ENCODE measurements at places on chromosomes 13 and 19.
A peak's percentile ranks its signal among the peaks of the same experiment; 100 is the strongest.

DNA sequence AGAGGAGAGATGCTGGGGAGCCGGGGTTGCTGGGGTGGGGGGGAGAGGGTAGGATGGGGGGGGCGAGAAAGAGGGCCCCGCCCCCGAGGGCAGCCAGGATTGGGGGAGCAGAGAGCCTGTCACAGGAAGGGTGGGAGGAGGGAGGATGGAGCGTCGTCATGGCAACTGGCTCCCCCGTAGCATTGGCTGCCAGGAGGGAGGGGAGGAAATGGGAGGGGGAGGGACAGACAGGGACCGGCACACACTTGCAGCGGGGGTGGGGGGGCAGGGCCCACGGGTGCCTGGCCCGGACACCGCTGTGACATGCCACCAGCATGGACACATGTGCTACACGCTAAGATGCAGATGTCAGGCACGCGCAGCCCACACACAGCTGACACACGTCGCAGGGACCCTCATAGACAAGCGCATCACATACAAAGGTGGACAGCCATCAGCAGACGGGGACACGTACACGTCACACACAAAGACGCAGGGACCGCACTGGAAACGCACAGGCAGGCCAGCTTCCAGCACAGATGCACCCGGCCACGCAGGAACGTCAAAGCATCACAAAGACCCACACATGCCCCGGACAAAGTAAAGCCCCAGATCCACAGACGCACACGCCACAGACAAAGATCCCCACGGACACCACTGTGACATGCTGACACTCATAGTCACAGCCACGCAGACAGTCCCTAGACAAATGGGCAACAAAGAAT lies at the start of gene LMTK3:
Gene LMTK3 (minus strand): TSS at position 36 of the 704 bp plus-strand sequence. CDS start 259 bp downstream, outside the sequence.
- no peak for DNase-seq

DNA sequence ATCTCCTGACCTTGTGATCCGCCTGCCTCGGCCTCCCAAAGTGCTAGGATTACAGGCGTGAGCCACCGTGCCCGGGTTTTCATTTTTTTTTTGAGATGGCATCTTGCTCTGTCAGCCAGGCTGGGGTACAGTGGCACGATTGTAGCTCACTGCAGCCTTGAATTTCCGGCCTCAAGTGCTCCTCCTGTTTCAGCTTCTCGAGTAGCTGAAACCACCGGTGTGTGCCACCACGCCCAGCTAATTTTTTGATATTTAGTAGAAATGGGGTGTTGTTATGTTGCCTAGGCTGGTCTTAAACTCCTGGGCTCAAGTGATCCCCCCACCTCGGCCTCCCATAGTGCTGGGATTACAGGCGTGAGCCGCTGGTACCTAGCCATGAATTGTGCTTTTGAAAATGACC lies 5.9 kb downstream of the ADAT3 start:
- DNase-seq = no peak

GRCh38 chr13:108859197-108860012 lies 230.0 kb downstream of the MYO16 start:
- DNase-seq = peak; percentile 27

DNA sequence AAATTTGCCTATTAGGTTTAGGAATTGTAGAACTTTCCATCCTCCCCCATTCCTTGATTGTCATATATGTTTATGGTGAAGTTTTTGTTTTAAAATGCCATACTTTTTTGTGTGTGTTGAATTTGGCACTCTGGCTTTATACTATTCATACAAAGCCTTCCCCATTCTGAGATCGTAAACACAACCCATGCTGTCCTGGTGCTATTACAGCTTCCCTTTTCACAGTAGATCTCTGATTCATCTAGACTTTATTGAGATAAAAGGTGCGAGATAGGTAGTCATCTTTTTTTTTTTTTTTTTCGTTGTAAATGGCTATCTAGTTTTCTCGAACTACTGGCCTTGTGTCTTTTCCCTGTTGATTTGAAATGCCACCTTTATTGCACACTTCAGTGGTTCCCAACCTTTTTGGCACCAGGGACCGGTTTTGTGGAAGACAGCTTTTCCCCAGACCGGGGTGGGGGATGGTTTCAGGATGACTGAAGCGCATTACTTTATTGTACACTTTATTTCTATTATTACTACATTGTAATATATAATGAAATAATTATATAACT lies 94.6 kb downstream of the LRCH1 start:
- no peak for DNase-seq

GRCh38 chr13:28603043-28603664 lies 55.8 kb upstream of the POMP start:
- DNase-seq = no peak

DNA sequence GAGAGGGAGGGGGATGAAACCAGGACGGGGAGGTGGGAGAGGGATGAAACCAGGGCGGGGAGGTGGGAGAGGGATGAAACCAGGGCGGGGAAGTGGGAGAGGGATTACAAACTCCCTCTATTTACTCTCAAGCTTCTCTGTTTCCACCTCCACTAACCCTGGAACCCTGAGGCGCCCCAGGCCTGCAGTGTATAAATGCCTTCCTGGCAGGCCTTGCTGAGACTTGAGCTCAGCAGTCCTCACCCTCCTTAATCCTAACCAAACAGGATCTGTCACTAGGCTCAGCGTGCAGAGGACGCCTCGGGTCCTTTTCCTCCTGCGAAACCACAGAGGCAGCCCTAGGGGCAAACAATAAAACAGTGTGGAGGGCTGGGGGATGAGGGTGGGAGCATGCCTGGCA lies 32.1 kb upstream of the OR1M1 start:
- DNase-seq = no peak

DNA sequence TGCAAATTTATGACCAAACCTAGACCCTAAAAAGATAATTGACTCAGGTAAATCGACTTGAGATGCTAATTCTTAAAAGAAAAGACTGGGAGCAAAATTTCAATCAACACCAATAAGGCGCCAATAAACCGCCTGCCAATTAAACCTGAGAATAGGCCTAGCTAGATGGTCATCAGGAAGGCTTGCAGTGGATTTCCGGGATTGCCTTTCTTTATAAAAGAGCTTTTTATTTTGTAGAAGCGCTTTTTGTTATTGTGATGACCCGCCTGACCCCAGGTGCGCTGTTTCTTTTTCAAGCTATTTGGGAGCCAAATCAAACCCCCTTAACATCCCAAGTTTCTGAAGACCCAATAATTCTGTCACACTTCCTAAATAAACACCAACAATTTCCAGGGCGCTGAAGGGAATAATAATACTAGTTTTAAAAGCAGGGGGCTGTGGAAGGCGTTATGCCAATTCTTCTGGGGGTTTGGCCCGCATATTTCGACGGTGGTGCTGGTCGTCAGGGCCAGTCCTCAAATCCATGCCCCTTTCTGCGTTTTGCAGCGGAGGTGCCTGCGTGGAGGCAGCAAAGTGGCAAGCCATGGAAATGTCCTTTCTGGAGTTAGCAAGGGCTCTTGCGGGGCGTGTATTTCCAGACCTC lies 2.9 kb upstream of the ZIC5 start:
- DNase-seq = no peak

Data from hepatic stellate cell (primary cell).